ENCODE measurements at places on chromosomes 7 and 10.

GRCh38 chr7:51315393-51316261 lies 982 bp downstream of the COBL start:
- peak; percentile 15 for DNase-seq

- no peak for DNase-seq
Measured at GRCh38 chr10:74234569-74234968, 83.5 kb downstream of the ADK start.

DNA sequence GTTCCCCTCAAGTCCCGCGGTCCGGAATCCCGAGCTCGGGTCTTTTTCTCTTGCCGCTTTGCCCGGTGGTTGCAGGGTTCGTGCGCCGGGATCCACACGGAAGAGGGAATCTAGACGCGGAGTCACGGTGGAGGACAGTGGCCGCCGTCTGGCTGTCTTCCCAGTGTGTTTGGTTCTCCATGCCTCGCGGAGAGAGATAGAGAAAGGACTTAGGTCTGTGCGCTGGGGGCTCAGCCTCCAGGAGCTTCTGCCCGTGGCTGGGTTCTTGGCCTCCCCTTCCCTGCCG lies 1.6 kb downstream of the FFAR4 start:
- no peak for DNase-seq

- DNase-seq = no peak
Measured at GRCh38 chr10:34959786-34960185, 130.4 kb downstream of the CUL2 start.

- no peak for DNase-seq
Measured at GRCh38 chr10:123417414-123417813, 248.7 kb upstream of the GPR26 start.

DNA sequence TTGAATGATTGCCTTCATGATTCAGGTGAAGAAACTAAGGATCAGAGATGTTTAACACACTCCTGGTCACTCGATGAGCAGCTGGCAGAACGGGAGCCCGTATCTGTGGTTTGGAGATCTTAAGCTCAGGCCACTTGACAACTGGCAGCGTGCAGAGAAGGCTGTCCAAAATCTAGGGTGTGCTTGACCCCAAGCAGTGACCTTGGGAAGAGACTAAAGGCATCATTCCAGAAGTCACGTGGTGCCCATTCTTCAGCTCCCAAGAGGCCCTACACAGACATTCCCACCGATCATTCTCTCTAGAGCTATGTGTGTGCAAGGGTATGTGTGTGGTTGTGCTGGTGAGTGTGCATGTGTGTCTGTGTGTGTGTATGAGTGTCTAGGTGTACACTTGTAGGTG lies 493.8 kb downstream of the TCERG1L start:
- DNase-seq = no peak

GRCh38 chr10:79446758-79447084 lies 1.3 kb upstream of the ZCCHC24 start:
- DNase-seq = no peak

GRCh38 chr10:30709700-30710358 lies 80.3 kb upstream of the LYZL2 start:
- no peak for DNase-seq

DNA sequence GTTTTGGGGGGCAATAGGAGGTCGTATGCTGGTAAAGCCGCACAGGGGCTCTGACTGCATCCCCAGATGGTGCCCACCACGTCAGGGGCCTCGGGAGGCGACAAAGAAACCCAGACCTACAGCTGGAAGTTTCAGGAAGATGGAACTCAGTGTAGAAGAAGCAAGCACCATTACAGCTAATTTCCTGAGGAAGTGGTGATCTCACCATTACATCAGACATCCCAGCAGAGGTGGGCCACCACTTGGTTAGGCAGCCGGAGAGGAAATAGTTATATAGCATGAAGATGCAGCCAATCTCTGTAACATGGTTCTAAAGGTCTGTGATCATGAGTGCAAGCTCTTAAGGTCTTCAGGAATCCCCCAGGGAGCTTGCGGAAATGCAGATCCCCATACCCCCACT lies 127.3 kb upstream of the PCBD1 start:
- no peak for DNase-seq

DNA sequence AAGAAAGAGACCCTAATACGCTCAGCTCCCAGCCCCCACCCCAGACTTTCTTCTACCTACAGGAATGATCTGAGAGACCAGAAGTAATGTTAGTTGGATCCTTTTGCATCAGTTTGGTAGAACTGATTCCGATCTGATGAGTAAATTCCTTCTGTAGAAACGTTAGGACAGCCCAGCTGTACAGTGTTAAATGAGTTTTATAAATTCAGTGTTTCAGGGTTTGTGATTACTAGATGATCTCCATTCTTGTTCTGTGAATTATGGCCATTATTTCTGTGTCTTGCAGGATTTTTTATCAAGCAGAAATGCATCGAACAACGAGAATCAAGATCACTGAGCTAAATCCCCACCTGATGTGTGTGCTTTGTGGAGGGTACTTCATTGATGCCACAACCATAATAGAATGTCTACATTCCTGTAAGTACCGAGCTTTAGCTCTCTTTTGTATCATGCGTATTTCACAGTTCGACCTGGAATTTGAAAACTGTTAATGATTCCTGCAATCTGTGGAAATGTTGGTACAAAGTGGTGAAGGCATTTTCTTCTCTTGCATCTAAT lies 5.3 kb downstream of the BMI1 start:
- no peak for DNase-seq

GRCh38 chr10:74754381-74754821 lies 72.0 kb upstream of the KAT6B start:
- DNase-seq = peak; percentile 11

DNA sequence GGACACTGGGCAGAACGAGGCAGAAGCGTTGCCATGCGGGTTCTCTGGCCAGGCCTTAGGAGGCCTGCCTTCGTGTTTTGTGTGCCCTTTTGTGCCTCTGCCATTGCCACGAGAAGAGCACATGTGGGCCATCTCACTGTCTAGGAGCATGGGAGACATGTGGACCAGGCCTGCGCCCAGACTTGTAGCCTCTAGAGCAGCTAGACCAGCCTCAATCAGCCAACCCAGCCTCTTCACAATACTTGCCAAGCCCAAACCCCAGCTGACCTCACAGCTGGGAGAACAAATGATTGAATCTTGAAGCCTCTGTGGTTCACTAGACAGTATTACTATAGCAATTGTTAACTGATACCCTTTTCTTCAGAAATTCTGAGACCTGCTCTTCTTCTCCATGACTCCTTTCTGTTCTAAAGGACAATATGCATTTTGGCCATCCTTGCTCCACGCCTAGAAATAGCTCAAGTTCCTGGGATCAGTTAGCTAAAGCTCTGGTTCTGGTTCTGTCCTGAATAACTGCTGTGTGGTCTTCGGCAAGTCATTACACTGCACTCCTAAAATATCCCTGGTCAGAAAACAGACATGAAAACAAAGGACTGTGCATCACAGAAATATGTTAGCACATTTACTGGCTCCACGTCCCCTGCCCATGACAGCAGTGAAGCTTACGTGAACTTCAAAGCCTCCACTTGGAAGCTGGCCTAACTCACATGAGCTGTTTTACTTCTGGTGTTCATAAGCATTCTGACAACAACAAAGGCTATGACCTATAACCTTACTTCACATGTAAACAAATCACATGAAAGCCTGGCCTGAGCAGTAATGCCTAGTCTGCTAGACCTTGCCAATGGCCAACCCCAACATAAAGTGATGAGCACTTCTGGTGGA lies 72.3 kb upstream of the MKRN1 start:
- DNase-seq = no peak

GRCh38 chr10:107442035-107442505 lies 277.6 kb upstream of the SORCS1 start:
- peak; percentile 15 for DNase-seq

DNA sequence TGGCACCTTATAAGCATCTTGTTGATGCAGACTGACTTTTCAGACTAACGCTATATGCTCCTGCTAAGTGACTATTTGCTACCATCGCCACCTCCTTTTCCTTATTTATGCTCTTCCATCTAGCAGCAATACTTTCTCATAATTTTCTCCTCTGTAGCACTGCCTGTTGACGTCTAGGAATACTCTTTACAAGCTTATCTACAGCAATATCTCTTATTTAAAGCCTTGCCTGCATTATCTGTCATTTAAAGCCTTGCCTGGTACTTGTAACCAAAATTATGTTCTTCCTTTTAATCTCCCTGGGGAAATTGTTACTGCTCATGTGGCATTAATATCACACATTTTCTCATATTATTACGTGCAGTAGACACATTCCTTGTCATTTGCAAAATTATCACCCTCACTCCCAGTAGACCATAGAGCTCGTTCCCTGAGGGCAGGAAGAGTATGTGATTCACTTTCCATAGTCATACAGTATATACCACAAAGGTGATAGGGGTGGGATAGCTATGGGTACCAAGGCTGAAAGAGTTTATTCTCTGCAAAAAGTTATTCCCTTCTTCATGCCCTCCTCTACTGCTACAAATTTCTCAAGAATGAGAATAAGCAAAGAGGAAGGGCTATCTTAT lies 359.7 kb upstream of the PCDH15 start:
- no peak for DNase-seq

DNA sequence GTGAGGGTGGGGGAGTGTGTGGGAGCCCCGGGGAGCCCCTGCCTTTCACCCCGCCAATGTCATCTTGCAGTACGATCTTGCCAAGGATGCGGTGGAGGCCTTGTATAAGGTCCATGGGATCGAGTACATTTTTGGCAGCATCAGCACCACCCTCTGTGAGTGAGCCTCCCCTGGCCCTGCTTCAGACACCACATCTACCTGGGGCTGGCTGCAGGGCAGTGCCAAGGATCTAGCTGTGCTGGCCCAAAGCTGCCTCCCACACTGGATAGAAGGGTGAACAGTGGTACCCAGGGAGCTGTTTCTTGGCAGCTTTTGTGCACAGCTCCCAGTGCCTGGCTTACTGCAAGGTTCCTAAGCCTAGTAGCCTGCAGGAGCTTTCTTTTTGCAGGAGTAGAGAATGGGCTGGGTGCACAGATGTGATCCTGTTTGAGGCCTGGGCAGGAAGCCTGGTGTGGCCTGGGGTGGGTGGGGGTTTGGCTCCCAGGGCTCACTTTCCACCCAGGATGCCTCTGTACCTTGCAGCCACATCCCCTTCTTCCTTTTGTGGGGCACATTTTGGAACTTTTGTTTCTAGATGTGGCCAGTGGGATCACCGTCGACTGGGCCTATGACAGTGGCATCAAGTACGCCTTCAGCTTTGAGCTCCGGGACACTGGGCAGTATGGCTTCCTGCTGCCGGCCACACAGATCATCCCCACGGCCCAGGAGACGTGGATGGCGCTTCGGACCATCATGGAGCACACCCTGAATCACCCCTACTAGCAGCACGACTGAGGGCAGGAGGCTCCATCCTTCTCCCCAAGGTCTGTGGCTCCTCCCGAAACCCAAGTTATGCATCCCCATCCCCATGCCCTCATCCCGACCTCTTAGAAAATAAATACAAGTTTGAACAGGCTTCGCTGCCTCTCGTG lies 12.2 kb upstream of the CPA1 start:
- DNase-seq = no peak

Data from skeletal muscle cell (primary cell).